Bone marrow (tissue), 2 donors: ENCODE measurements at places on chromosomes 2 and 18.

GRCh38 chr2:112679484-112679883, 33.7 kb downstream of the SLC20A1 start:
- DNase-seq: no peak

- DNase-seq: no peak
Measured at GRCh38 chr2:213234641-213235040, 49.6 kb upstream of the SPAG16 start.

DNA sequence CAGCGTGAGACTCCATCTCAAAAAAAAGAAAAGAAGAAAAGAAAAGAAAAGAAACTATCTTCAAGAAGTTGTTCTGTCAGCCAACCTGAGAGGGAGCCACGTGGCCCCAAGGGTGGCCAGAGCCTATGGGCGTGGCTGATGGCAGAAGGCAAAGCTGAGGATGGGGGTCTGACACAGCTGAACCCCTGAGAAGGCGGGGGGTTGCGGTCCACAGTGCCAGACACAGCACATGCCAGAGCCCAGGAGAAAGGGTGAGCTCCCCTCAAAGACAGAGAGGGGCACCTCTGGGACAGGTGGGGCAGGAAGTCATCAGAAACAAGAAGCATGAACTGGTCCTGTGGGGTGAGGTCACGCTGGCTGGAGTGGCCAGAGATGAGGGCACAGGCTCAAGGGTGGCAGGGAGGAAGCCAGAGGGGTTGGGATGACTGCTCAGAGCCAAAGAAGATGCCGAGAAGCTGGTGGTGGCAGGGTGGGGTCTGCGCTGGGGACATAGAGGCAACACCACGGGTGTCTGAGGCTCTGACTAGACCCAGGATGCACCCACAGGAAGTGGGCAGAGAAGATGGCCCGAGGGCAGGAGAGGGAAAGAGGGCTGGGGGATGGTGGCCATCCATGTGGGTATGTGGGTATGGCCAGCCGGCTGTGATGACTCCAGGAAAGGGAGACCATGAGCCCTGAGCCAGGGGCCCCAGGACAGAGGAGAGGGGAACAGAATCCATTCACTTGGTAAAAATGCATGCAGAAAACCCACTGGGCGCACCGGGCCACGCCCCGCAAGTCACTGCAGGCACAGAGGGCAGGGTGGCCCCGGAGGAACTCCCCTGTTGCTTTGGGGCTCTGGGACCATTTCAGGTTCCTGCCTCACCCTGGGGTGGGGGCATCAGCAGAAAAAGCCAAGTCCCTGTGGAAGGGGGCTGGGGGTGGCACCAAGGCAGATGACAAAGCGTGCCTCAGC, 8.4 kb downstream of the KIF1A start:
- no peak for DNase-seq

DNA sequence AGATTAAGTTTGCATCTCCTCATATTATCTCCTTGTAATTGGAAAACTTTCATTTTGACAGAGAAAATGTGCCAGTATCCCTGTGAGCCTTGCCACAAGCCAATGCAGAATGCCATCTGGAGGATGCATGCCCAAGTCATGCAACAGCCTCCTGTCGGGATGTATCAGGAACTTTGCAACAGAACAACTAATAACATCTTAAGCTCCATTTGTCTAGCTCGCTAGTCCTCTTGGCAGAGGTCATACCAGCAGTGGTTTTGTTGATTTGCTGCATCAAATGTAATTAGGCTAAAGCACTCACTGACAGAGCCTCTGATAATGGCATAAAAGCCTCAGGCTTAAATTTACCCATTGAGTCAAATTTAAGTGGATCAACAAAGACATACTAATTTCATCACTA, 125.8 kb downstream of the UBE2E3 start:
- no peak for DNase-seq

DNA sequence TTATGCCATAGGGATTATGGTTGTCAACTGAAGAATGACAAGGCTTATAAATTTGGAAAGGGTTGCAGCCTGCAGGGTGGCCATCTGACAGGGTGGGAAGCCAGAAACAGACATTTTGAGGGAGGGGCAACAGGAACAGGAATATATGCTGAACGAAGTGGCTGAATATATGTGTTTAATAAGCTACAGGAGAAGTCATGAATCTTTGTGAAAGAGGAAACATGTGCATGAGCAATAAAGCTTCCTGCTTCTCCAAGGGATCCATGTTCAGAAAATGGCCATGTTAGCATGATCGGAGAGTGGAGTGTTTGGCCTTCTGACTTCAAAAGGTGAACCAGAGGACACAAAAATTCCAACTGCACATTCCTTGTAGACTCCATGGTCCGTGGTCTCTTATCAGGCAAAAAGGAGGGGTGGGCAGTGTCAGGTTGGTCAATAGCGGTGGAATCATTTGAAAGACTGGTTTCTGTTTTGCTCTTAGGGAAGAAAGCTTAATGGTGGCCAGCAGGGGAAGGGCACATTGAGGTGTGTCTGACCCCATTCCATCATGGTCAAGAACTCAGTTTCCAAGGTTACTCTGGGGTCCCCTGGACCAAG, 144.1 kb downstream of the SOCS6 start:
- no peak for DNase-seq

DNA sequence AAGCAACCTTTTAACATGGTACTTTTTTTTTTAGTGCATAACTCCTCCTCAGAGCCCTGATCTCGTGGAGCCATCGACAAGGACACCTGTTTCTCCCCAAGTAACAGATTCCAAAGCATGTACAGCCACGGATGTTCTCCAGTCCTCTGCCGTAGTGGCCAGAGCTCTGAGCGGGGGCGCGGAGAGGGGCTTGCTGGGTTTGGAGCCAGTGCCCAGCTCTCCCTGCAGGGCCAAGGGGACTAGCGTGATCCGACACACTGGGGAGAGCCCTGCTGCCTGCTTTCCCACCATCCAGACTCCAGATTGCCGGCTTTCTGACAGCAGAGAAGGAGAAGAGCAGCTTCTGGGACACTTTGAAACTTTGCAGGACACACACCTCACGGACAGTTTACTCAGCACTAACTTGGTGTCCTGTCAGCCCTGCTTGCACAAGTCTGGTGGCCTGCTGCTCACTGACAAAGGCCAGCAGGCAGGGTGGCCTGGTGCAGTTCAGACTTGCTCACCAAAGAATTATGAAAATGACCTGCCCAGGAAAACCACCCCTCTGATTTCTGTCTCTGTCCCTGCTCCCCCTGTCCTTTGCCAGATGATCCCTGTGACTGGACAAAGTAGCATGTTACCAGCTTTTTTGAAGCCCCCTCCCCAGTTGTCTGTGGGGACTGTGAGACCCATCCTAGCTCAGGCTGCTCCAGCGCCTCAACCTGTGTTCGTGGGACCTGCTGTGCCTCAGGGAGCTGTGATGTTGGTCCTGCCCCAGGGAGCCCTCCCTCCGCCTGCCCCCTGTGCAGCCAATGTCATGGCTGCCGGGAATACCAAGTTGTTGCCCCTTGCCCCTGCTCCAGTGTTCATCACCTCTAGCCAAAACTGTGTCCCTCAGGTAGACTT, 4.5 kb downstream of the KLF11 start:
- no peak for DNase-seq

GRCh38 chr2:48049371-48049770, 143.1 kb upstream of the FBXO11 start:
- no peak for DNase-seq

DNA sequence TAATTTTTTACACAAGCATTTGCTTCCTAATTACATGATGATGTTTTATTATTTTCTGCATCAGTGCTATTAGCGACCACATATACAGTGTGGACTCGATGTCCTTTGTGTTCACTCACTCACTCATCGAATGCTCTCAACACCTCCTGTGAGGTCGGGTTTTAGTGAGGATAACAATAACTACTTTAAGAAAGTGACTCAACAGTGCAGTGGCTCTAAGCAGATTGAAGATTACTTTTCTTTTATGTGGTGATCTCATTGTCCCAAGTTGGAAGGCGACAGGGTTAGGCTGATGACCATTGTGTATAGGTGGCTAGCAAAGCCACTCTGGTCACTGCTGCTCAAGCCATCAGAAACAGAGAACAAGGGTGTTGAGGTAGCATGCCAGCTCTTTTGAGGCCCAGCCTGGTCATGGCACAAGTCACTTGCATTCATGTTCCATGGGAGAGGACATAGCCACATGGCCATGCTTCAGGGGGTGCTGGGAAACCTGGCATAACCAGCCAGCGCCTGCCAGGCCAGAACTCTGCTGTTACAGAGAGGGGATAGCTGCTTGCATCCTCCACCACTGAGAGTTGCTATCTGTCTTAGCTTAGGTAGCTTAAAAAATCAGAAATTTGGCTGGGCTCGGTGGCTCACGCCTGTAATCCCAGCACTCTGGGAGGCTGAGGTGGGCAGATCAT, 60.4 kb downstream of the PDCL3 start:
- DNase-seq: no peak

DNA sequence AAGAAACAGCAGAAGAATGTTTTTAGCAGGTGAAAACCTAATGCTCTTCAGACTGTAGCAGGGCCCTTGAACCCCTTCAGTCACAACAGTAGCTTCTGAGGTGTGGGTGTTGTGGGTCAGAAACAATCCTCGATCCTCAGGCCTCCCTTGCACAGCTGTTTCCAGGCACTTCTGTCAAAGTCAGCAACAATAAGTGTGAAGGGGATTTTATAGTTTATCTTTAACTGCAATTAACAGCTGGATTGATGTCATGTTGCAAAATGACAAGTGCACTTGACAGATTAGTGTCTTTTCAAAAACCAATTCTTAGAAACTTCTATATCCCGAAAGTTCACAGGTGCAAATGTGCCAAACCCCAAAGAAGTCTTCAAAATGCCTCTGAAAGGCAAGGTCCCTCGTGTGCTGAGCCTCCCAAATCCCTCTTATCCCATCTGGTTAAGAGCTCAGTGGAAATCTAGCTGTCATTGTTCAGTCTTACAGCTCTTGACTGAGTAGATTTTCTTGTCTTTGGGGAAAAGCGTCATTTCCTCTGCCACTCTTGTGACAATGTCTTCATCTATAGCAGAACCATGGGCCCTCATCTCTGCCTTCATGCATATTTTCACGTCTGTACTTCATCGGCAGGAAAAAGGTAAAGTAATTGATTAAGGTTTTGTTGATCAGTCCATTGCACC, 29.6 kb downstream of the M1AP start:
- DNase-seq: no peak

GRCh38 chr2:866009-866680, 84.5 kb upstream of the SNTG2 start:
- DNase-seq: no peak
